T-helper 2 cell treated with Interferon-gamma antibody and Interleukin-4, amounts not matched to agents 5 μg/mL and 100 μg/mL, for 36 hours (primary cell): ENCODE measurements at places on chromosomes 12 and 14.

DNA sequence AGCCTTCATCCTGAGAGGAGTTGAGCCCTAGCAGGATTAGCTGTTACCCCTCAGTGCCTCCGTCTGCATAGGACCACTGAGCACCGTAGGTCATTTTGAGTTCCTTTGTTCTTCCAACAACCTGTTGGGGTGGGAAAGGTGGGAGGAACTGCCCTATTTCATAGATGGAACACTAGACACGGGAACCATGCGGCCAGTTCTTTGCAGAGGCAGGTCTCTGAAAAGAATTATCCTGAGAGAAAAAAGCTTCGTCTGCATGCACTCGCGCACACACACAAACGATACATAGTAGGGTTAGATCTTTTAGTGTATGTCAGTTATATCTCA lies 28.5 kb downstream of the TRAFD1 start:
- H3K36me3 ChIP-seq, result peaks cover 78% of the 10 kb centered on the region
- peaks cover 7% of the 10 kb centered on the region for H3K4me1 ChIP-seq
- no peaks in the 10 kb centered on the region for H3K27me3 ChIP-seq

DNA sequence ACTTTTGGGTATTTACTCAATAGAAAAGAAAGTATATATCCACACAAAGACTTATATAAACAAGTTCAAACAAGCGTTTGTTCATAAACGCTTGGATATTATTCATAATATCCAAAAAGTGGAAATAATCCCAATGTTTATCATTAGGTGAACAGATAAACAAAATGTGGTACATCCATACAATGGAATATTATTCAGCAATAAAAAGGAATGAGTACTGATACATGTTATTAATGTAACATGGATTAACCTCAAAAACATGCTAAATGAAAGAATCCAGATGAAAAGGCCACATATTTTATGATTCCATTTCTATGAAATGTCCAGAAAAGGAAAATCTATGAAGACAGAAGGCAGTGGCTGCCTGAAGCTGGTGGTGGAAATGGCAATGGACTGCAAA lies 16.8 kb upstream of the MYH7 start:
- H3K4me3 ChIP-seq, result no peak overlapping the region
- H3K27ac ChIP-seq, result no peak overlapping the region
- H3K4me1 ChIP-seq, result peaks cover under 1% of the 10 kb centered on the region
- peaks cover 14% of the 10 kb centered on the region for H3K27me3 ChIP-seq

GRCh38 chr12:6061660-6062059 lies 62.8 kb downstream of the VWF start:
- H3K27ac ChIP-seq, result no peak overlapping the region
- H3K27me3 ChIP-seq, result peaks cover 7% of the 10 kb centered on the region
- no peak overlapping the region for H3K4me3 ChIP-seq
- no peaks in the 10 kb centered on the region for H3K36me3 ChIP-seq
- DNase-seq, result no peak
- no peaks in the 10 kb centered on the region for H3K4me1 ChIP-seq

DNA sequence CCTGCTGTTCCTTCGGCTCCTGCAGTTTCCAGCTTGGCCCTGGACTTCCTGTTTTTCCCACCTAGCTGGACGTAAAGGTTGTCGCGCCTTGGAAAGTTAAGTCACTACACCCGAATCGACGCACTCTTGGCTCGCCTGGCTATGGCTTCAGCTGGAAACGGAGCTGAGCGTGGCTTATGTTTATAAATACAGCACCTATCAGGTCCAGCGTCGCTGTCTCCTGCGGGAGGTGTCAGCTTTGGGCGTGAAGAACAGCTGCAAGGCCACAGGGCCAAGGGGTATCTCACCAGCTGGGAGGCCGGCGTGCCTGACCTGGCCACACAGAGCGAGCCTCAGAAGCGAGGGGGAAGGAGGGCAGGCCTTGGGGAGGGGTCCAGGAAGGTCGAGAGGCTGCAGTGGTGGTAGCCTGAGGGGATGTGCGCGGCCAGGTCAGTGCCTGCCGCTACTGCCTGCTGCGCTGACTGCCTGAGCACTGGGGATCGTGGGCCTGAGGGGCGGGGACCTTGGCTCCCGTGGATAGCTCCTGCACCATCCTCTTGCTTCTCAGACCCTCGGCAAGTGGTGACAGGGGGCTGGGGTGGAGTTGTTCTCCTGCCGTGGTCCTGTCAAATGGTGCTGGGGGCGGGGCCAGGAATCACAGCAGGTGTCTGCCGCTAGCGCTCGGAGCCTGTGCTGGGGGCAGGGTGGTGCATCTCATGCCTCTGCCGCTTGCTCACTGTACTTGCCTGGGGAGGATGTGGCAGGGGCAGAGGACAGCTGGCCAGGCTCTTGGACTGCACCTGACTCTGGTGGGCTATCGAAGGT lies 12.5 kb downstream of the PACS2 start:
- H3K36me3 ChIP-seq, result no peaks in the 10 kb centered on the region
- no peak overlapping the region for H3K4me3 ChIP-seq
- DNase-seq, result no peak
- no peaks in the 10 kb centered on the region for H3K27me3 ChIP-seq

GRCh38 chr12:34599530-34600513 lies 577.5 kb downstream of the ALG10 start:
- peaks cover 2% of the 10 kb centered on the region for H3K36me3 ChIP-seq
- H3K27me3 ChIP-seq, result no peaks in the 10 kb centered on the region
- no peak overlapping the region for H3K27ac ChIP-seq

GRCh38 chr14:105519946-105520698 lies 6.3 kb upstream of the TMEM121 start:
- no peaks in the 10 kb centered on the region for H3K36me3 ChIP-seq
- no peaks in the 10 kb centered on the region for H3K4me1 ChIP-seq
- peaks cover 32% of the 10 kb centered on the region for H3K27me3 ChIP-seq
- no peak for DNase-seq
- H3K4me3 ChIP-seq, result no peak overlapping the region
- H3K27ac ChIP-seq, result no peak overlapping the region

DNA sequence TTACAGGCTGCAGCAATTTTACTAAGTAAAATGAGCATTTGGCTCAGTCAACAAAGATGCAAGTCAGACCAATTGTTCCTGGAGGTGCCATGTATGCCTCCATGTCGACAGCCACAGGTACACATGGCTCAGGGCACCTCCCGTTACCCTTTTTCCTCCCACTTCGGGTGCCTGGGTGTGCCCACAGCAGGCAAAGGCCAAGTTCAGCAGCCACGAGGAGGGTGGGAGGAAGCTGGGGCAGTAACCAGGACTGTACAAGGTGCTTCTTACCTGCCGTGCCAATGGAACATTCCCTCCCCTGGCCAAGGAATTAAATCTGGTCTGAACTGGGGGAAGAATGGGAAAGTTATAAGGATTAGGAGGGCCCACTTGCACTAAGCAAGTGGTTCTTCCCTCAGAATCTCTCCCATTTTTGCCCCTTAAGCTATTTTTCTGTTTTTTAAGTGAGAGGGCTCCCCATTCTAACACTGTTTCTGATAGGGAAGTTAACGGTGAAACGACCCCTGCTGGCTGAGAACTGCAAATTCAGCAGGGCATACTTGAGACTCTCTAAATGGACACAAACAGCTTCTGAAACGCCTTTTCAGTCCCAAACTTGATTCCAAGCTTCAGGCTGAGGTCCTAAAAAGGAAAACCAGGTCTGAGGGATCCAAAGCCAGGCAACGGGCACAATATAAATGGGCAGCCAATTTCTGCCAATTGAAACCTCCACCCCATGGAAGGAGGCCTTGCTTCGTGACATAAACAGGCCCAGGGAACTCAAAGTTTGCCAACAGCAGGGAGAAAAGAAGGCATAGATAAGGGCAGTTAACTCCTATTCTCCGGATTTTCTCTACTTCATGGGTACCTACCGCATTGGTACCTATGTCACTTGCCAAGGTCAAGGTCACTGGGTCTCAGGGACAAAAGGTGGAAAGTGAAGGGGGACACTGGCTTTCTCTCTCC lies 24.8 kb downstream of the CLECL1 start:
- H3K27me3 ChIP-seq, result no peaks in the 10 kb centered on the region
- peak; percentile 44 for DNase-seq
- H3K36me3 ChIP-seq, result peaks cover 52% of the 10 kb centered on the region

GRCh38 chr14:53526200-53526599 lies 373.1 kb upstream of the DDHD1 start:
- H3K4me3 ChIP-seq, result no peak overlapping the region
- no peak overlapping the region for H3K27ac ChIP-seq
- H3K36me3 ChIP-seq, result no peaks in the 10 kb centered on the region
- H3K4me1 ChIP-seq, result peaks cover 8% of the 10 kb centered on the region

GRCh38 chr12:10182354-10183049 lies 3.7 kb downstream of the TMEM52B start:
- H3K36me3 ChIP-seq, result no peaks in the 10 kb centered on the region
- H3K27me3 ChIP-seq, result peaks cover 20% of the 10 kb centered on the region
- no peak for DNase-seq
- H3K27ac ChIP-seq, result no peak overlapping the region

DNA sequence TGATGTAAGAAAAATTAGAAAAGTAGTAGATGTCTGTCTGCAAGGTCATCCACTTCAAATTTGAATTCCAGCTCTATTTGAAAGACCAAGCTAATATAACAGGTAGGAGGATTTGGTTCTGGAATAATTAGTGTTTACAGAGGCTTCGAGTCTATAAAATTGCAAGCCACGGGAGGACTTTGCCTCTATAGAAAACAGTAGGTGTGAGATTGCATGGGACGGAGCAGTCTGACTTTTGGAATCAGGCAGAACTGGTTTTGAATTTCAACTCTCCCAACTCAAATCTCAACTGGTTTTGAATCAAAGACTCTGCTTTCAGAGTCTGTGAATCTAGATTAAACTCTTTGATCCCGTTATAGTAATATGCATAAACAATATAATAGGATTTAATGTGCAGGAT lies 82.4 kb downstream of the PIK3C2G start:
- no peak for DNase-seq
- no peaks in the 10 kb centered on the region for H3K27me3 ChIP-seq
- no peak overlapping the region for H3K27ac ChIP-seq
- no peaks in the 10 kb centered on the region for H3K4me1 ChIP-seq
- no peak overlapping the region for H3K4me3 ChIP-seq

DNA sequence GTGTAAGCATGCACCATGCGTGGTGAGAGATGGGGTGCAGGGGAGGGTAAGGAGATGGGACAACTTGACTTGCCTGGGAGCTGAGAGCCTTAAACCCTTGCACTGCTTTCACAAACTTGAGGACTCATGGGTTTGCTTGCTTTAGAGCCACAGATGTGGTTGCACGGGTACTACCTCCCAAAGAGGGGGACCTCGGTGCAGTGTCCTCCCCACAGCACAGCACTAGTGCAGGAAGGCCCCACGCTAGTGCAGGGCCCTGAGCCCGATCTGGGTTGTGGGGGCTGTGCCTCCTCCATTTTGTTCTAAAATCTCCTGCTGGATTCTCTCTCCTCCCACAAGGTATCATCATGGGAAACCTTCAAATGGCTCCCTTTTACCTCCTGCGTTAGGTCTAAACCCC lies 11.2 kb downstream of the KRT72 start:
- H3K36me3 ChIP-seq, result no peaks in the 10 kb centered on the region
- no peak overlapping the region for H3K27ac ChIP-seq
- H3K4me3 ChIP-seq, result no peak overlapping the region
- H3K27me3 ChIP-seq, result peaks cover 20% of the 10 kb centered on the region

DNA sequence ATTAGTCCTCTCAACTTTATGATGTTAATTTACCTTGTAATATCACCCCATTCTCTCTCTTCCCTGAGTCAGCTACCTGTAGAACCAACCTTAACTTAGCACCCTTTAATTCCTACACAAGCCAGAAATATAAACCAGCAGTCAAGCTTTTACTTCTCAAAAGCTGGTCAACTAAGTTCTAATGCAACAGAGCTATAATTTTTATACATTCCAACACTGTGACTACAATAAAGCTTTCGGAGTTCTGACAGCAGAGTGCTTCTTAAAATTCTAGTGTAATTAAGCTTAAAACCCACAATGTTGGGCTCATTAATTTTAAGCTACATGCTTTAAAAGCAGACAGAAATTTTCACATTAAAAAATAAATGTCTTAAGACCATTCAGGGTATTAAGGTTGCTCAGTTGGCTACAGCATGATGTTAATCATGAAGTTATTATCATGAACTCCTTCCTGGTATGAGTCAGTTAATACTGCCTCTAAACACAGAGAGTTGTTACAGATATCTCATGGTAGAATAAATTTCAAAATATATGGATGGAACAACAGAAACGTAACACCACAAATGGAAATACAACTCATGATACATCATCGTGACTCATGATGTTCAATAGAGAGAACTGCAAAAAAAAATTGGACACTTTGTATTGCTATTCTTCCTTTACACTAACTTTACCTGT lies 126.7 kb downstream of the EPS8 start:
- no peaks in the 10 kb centered on the region for H3K4me1 ChIP-seq
- no peak overlapping the region for H3K27ac ChIP-seq
- no peak overlapping the region for H3K4me3 ChIP-seq

DNA sequence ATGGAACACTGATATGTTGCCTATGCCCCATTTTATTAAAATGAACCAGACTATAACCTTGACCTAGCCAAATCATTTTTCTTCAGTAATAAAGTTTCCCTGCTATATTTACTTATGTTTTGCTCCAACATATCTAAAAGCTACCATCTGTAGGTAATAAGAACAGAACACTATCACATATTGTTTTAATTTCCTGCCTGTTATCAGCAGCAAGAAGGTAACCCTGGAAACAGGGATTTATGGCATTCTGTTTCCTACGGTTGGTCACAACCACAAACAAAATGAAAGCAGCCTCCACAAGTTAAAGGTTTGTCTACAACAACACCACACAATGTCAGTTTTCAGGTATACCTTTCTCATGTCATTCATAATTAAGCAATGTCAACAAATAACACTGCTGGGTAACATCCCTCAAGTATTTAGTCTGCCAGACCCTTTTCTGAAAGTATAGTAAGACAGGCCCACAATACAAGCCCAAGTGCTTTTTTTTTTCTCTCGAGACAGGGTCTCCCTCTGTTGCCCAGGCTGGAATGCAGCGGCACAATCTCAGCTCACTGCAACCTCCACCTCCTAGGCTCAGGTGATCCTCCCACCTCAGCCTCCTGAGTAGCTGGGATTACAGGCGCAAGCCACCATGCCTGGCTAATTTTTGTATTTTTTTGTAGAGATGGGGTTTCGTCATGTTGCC lies 25.5 kb downstream of the GCH1 start:
- no peak overlapping the region for H3K27ac ChIP-seq
- H3K4me1 ChIP-seq, result peaks cover 26% of the 10 kb centered on the region
- no peak for DNase-seq
- no peaks in the 10 kb centered on the region for H3K27me3 ChIP-seq
- peaks cover 24% of the 10 kb centered on the region for H3K36me3 ChIP-seq
- H3K4me3 ChIP-seq, result no peak overlapping the region

DNA sequence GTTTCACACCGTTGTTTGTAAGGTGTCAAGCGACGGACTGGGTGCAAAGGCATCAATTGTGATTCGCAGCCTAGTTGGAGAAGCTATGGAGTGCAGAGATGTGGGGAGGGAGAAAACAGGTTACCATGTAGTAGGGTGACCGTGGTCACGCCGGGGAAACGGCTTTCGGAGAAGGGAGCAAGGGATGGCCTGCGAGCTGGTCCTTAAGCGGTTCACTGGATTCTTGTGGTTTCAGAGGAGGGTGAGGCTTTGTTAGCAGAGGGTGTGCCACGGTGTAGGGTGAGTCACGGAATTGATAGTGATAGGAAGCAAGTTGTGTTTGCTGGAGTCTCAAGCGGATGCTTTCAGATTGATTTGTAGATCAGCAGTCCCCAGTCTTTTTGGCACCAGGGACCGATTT lies 2.3 kb downstream of the PIWIL1 start:
- no peaks in the 10 kb centered on the region for H3K36me3 ChIP-seq
- DNase-seq, result no peak
- H3K27ac ChIP-seq, result peak overlapping the region; percentile 53
- peaks cover 9% of the 10 kb centered on the region for H3K4me1 ChIP-seq
